Activated CD8-positive, alpha-beta memory T cell treated with anti-CD3 and anti-CD28 coated beads, Interleukin-2, amount 50 U/mL, for 48 hours (primary cell): ENCODE measurements at places on chromosomes 2 and 18.

DNA sequence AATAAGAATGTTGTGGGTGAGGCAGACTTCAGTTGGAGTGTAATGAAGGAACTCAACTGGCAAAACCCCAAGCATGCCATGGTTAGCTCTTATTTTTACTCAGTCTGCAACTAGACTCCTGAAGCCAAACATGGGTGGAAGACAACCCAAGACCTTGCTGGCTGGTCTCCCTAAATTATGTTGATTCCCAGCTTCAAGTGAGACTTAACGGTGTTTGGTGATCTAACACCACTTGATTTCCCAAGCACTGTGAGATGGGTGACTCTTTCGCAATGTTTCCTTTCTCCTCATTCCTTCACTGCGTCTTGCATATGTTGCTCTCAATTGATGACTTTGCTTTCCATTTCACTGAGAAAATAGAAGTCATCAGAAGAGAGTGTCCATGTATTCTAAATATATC, 693.1 kb downstream of the DCC start:
- DNase-seq, result no peak

DNA sequence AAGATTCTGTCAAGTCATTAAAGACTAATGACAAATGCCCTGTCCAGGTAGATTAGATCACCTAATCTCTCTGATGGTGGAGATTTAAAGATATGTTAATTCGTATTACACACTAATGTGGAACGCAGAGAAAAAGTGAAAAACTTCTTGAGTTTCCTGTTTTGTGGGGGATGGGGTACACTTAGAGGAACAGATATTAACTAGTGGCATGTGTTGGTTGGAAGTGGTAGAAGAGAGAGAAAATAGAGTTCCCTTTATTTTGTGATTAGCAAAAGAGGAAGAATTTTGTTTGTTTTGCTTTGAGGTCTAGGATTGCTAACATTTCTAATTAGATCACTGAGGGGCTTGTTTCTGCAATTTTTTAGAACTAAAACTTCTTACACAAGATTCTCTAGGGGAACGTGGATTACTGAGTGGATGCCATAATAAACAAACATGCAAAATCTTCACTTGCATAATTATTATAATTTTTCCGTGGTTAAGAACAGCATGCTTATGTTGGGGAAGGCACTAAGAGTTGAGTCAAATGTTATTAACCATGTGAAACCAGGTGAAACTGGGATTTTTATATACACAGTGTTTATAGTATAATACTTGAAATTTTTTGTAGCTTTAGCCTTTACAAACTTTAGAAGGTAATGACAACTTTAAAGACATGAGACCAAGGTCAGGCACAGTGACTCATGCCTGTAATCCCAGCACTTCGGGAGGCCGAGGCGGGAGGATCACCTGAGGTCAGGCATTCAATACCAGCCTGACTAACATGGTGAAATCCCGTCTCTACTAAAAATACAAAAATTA, 97.4 kb upstream of the STK17B start:
- DNase-seq, result no peak

- DNase-seq, result no peak
Observed at GRCh38 chr2:33617989-33618388, 18.9 kb upstream of the FAM98A start.

DNA sequence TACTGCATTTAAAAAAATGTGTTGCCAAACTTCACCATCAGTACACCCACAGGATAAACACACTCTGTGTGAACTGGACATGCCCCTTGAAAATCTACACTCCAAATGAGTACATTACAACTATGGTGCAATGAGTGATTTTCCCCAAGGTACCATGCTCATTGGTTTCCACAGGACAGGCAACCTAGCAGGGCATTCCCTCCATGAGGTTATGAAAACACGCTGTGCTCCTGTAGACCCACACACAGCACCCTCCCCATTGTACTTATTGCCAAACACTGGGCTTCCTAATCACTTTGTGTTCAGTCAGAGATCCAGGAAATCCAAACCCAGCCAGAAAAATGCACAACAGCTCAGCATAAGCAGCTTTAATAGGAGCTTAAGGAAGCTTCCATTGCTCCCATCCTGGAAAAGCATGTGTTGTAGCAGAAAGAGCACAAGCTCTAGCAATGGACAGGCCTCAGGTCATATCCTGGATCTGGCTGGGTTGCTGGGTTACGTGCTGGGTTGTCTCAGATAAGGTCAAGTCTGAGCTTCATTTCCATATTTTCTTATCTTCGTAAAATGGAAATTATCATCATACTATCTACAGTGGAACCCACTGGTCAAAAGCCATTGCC, 20.8 kb upstream of the ATIC start:
- DNase-seq, result no peak

GRCh38 chr2:43210467-43211303, 15.7 kb downstream of the ZFP36L2 start:
- DNase-seq, result no peak

- DNase-seq, result no peak
Observed at GRCh38 chr2:241990466-241990865, 120.9 kb downstream of the RTP5 start.

- DNase-seq, result no peak
Observed at GRCh38 chr2:193847130-193847529, 1652.4 kb upstream of the TMEFF2 start.

DNA sequence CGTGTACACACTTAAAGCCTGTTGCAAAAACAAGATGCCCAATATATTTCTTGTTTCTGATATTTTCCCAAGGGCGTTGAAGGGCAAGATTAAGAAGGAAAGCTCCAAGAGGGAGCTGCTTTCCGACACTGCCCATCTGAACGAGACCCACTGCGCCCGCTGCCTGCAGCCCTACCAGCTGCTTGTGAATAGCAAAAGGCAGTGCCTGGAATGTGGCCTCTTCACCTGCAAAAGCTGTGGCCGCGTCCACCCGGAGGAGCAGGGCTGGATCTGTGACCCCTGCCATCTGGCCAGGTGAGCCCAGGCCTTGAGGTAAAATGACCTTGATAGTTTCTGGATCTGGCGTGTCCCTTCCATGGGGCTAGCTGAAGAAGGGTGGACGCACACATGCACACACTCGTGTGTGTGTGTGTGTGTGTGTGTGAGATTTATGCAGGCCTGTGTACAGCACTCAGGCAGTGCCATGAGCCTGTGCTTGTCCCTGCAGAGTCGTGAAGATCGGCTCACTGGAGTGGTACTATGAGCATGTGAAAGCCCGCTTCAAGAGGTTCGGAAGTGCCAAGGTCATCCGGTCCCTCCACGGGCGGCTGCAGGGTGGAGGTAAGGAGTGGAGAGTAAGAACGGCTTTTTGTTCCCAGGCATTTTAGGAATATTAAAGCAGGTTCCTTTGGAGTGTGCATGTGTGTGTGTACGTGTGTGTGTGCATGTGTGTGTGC, 23.6 kb downstream of the MLPH start:
- DNase-seq, result no peak

DNA sequence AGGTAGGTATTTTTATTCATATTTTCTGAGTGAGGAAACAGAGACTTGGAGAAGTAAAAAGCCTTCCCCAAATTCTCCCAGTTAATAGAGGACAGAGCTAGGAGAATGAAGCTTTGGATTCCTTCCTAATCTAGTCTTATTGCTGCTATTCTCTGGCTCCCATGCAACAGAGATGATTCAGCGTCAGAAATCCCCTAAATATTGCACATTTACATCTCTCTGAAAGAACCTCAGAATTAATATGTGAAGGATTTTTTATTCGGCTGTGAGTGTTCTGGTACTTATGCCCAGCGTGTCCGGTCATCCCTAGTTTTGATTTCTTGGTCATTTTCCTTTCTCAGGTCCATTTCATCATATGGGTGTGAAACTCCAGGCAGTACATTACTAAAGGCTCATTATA, 91.2 kb upstream of the SESTD1 start:
- DNase-seq, result no peak

DNA sequence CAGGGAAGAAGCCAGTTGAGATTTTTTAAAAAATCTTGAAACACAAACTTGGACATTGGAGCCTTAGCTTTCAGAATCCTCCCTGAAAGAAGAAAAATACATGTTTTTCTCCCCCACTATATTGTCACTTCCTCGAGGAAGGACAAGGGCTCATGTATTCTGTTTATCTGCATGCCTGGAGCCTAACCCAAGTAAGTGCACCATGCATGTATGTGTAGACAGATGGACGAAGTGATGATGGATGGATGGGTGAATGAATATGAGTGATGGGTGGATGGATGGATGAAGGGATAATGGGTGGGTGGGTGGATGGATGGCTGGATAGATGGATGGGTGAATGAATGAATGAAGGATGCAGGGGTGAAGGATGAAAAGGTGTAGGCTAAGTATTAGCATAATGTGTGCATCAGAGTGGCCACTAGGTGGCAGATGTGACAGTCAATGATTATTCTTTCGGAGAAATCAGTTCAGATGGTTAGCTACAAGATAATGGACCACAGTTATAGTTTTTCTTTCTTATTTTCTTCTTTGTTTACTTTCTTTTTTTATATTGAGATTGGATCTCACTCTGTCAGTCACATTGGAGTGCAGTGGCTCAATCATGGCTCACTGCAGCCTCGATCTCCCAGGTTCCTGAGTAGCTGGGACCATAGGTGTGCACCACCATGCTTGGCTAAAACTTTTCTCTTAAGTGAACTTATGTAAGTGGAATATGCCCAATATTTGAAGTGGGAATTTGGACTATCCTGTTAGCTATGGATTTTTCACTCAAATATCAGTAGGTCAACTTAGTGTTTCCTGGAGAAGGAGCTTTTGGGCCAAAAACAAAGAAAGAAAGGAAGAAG, 18.5 kb upstream of the CCDC93 start:
- no peak for DNase-seq

DNA sequence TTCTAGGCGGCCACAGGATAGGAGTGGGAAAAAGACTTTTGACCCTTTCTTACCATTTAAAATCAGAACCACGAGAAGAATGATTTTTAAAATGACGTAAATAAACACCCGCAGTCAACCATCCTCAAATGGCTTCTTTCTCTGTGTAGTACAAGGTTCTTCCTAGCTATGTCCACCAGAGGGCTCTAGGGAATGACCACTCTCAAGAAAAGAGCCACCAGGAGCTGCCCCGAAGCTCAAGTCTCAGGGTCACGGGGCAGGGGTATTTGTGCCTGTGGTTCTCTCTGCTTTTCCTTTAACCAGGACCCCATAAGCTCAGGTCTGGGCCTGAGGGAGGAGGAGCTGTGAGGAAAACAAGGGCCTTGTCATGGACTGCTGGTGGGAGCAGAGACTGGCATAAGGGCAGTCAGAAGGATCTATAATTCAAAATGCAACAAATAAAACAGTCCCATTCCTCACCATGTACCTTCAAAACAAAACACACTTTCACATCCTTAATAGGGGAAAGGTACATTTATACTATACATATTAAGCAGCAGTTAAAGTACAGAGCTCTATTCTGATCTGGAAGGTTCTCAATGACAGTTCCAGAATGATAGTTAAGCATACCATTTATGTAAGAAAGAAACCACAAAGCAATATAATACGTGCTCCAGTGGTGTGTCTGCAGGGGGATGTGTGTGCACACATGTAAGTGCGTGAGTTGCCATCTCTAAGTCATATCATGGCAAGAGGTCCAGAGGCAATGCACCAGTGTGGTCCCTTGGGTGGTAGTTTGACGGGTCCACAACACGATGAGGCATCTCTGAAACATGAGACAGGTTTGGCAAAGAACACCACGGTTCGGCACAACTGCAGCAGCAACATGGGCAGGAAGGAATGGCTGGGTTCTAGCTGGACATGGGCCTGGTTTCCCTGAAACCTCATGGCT, 18.6 kb downstream of the LYPD1 start:
- DNase-seq, result no peak

- DNase-seq, result no peak
Observed at GRCh38 chr18:46469186-46469915, 187.7 kb downstream of the LOXHD1 start.

- DNase-seq, result peak; percentile 25
Observed at GRCh38 chr2:126748188-126748760, 92.3 kb downstream of the GYPC start.

DNA sequence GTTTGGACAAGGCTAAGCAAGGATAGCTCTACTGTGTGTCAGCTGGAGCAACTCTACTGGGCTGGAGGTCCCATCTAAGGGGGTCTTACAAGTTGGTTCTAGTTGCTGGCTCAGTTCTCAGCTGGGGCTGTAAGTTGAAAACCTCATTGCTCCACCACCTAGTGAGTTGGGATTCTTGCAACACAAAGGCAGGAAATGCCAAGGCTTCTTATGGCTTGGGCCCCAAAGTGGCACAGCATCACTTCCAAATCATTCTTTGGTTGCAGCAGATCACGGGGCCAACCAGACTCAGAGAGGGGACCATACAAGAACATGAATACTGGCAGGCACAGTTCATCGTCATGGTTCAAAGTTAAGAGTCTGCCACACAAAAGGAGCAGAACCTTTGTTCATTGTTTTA, 332.7 kb downstream of the LRRTM1 start:
- DNase-seq, result no peak

DNA sequence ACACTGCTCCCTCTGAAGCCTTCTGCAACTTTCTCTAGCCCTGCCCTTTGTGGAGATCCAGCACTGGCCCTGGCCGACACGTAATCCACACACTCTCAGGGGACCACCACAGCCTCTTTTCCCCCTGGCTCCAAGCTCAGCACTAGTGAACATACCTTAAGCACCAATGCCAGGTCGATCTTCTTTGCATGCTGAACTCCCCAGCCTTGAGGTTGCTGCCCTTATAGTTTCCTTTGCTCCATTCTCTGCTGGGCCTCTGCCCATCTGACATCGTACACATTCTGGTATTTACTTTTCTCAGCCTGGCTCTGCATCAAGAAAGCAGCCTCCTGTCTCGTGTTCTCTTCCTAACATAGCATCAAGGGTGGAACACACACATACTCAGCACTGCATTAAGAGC, 361.5 kb downstream of the LPIN1 start:
- no peak for DNase-seq

GRCh38 chr2:7430869-7431641, 513.8 kb downstream of the RNF144A start:
- DNase-seq, result peak; percentile 79

- no peak for DNase-seq
Observed at GRCh38 chr2:4673025-4673489, 969.7 kb downstream of the DCDC2C start.

GRCh38 chr2:144132357-144132756, 387.6 kb downstream of the ZEB2 start:
- DNase-seq, result no peak

DNA sequence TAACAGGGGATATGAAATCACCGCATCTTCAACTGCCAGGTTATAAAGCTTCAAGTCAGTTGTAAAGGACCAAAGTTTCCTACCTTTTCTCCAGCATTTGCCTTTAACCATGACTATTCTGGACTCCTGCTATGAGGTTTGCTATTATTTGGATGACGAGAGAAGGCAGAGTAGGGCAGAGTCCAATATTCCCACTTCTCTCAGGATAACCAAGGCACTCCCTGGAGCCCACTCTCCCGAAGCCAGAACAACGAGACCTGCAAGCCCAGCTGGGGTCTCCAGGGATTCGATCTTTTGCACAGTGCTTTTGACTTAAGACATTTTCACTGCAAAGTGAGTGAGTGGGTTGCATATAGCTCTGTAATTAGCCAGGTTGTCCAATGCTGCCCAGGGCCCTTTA, 77.1 kb upstream of the ZNF397 start:
- DNase-seq, result no peak

GRCh38 chr2:223019390-223019930, 32.5 kb upstream of the KCNE4 start:
- DNase-seq, result no peak

GRCh38 chr2:69181806-69182427, 168.9 kb downstream of the ANTXR1 start:
- DNase-seq, result no peak
